ENCODE measurements at places on chromosomes 6 and 20.

DNA sequence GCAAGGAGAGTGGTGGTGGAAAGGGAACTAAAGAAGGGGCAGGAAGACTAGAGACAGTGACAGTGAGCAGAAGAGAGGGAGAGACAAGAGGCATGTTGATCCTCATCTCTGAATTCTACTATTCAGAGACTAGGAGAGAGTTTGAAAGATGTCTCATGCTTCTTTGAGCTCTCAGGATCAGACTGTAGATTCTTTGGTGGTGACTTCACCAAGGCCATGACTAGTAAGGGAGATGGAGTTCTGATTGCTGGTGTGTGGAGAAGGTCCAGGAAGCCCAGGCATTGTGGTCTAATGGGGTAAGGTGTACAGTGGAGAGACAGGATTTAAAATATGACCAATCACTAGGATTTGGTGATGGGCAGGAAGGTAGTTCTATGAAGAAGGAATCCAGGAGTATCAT lies 713 bp downstream of the WFDC9 start:
- DNase-seq: no peak

DNA sequence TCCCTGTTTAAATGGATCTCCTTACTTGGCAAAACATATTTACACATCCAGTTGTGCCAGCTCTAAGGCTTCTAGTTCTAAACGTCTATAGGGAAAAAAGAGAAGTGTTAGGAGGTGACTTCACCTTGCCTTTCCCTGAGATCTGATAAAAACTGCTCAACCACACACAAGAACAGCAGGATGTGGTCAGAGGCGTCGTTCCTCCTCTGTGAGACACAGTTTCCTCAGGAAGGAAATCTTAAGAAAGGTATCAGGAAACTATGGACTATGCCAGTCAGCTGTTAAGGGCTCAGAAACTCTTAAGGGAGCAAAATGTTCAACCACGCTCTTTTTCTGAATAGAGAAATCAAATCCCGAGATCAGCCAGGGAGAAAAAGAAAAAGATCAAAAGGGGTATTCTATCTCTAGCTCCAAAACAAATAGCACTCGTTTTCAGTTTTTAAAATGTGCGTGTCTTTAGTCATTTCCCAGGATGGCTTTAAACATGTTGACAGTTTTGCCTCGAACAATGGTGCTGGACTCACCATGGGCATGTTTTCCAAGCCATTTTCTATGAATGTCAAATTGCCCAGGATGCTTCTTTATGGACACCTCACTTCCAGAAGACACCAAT lies 154.5 kb downstream of the HACE1 start:
- DNase-seq: peak; percentile 62

DNA sequence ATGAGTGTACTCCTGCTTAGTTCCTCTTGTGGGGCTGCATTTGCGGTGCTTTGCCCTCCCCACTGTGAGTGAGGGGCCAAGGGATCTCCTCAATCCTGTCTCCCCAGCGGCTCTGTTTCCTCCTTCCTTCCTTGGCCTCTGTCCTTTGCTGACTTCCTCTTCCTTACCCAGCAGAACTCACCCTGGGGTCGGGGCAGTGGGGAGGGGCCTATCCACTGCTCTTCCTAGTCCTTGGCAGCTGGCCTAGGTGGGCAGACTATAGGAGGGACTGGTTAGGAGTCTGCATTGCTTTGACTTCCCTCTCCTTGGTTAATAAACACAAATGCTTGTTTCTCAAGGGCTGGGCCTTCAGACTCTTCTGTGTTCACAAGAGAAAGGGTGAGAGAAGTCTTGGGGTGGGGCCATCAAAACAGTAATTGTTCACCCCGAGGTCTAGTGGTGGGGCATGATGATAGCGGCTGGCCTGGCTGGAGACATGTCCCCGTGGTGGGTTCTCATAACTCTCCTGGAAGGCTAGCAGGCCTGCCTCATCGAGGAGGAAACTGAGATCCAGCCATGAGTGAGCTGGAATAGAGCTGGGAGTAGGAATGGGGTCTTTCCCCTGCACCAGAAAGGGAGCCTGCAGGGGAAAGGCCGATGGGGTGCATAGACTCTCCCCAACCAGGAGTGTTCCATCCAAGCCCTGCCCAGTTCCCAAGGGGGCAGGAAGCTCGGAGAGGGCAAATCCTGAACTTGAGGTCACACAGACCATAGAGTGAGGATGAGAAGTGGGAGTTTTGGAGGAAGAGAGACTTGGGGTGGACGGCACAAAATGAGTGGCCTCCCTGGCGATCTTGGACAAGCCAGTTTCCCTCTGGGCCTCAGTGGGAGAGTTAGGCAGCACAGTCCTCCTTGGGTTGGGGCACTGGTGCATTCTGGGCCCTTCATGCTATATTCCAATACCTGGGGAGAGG lies 12.7 kb downstream of the FAM110A start:
- no peak for DNase-seq

- DNase-seq: no peak
These were observed 609.8 kb downstream of the RFPL4B start for GRCh38 chr6:112956696-112957535.

- DNase-seq: no peak
These were observed 77.6 kb downstream of the HIVEP2 start for GRCh38 chr6:142867355-142867801.

GRCh38 chr6:44439270-44440045 lies 52.0 kb downstream of the CDC5L start:
- no peak for DNase-seq

GRCh38 chr6:147099974-147100373 lies 104.2 kb upstream of the STXBP5 start:
- no peak for DNase-seq

DNA sequence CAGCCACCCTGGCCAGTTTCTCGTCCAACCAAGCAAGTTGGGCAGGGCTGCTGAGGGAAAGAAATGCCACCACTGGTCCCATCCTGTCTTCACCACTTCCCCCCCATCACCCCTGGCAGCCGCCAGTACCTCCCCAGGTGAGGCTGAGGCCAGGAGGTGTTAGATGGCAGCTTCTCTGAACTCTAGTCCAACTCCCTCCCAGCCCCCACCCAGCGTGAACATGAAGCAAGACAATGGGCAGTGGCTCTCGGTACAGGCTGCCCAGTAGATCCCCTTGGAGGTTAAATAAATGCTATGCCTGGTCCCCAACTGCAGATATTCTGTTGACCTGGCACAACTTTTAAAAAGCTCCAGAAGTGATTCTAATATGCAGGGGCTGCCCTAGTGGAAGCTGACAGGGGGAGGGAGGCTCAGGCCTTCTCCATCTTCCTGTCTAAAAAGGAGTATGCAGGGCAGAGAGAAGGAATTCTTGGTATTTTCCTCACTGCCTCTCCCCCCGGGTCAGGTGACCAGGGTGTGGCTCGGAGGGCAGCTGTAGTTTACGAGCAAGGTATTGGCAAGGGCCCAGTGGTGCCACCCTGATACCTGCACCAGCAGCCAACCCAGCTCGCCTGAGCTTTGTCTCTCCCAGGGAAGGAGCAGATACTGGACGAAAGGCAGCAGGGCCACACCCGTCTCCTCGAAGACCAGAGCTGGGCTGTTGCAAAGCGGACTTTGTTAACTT lies 25.7 kb downstream of the KCNK5 start:
- no peak for DNase-seq

GRCh38 chr6:32752580-32752979 lies 10.8 kb downstream of the HLA-DQB2 start:
- DNase-seq: no peak

DNA sequence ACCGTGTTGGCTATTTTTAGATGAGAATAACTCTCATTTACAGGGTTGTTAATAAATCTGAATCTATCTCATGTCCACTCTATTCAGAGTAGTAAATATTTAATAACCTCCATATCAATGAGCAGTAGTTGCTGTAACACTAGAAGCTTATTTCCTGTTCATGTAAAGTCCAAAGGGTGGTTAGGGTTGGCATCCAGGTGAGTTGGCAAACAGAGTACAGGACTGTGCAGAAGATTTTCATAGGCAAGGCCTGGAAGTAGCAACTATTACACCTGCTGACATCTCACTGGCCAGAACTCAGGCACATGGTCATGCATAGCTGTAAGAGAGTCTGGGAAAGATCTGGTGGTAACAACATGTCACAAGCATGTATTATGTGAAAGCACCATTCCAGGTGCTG lies 147.5 kb downstream of the PHF3 start:
- no peak for DNase-seq

DNA sequence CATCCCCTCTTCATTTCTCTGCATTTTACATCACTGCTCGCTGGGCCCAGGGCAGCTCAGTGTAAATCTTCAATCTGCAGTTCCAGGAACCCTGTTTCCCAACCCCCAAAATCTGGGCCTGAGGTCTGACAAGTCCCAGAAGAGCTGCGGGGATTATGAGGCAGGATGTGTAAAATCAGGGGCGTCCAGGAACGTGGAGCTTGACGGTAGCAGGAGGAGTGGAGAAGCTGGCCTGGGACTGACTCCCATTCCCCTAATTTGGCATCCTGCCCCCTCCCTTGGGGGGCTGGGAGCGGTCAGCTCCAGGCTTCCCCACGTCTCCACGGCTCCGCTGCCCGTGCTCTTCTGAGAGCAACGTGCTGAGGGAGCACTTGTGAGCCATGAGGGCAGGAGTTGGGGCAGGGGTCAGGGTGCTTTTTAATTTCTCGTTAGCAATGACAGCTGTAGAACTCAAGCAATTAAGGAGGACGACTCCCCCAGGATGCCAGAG lies 23.4 kb upstream of the VEGFA start:
- no peak for DNase-seq

- no peak for DNase-seq
These were observed 4.9 kb downstream of the PLCG1 start for GRCh38 chr20:41142245-41142644.

- no peak for DNase-seq
These were observed 80.2 kb downstream of the FAM50B start for GRCh38 chr6:3929281-3929798.

DNA sequence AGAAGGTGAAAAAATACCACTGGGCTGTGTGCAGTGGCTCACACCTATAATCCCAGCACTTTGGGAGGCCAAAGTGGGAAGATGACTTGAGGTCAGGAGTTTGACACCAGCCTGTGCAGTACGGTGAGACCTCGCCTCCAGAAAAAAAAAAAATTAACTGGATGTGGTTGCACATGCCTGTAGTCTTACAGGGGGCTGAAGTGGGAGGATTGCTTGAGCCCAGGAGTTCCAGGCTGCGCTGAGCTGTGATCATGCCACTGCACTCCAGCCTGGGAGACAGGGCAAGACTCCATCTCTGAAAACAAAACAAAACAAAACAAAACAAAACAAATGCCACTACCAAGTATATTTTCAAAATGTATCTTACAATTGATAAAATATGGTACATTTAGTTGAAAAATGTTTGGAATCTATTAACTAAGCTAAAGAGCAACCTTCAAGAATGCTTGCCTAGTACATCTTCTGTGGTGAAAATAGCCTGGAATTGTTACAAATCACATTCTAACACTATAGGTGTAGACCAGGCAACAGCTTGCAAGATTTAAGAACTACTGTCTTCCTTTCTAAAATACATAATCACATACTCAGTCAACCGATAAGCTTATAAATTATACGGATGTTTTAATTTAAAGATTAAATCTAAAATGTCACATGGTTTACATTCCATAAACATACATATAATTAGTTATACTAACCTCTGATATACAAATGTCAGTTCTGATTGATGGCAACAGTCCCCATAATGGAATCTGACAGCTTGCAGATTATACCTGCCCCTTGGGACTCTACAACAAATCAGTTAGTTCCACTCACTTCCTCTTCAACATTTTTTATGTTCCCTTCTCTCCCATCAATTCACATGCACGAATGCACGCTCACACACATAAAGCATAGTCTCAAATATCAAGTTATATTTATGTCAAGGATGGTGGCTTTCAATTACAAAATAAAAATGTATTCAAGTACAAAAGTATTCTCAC lies 150.8 kb downstream of the ASCC3 start:
- no peak for DNase-seq

GRCh38 chr20:47459344-47460073 lies 42.2 kb upstream of the NCOA3 start:
- DNase-seq: no peak

DNA sequence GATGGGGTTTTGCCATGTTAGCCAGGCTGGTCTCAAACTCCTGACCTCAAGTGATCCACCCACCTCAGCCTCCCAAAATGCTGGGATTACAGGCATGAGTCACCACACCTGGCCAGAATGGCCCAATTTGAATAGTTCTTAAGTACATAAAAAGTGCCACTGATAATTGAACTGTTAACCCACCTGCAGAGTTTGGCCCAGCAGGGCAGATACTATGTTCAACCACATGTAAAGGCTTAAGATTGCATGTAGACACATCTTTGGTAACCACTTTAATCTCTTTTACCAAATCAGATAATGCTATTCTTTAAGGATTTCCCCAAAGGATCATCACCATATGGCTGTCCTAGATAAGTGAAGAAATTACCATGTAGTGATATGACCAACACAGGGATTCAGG lies 21.3 kb upstream of the SGK1 start:
- no peak for DNase-seq

DNA sequence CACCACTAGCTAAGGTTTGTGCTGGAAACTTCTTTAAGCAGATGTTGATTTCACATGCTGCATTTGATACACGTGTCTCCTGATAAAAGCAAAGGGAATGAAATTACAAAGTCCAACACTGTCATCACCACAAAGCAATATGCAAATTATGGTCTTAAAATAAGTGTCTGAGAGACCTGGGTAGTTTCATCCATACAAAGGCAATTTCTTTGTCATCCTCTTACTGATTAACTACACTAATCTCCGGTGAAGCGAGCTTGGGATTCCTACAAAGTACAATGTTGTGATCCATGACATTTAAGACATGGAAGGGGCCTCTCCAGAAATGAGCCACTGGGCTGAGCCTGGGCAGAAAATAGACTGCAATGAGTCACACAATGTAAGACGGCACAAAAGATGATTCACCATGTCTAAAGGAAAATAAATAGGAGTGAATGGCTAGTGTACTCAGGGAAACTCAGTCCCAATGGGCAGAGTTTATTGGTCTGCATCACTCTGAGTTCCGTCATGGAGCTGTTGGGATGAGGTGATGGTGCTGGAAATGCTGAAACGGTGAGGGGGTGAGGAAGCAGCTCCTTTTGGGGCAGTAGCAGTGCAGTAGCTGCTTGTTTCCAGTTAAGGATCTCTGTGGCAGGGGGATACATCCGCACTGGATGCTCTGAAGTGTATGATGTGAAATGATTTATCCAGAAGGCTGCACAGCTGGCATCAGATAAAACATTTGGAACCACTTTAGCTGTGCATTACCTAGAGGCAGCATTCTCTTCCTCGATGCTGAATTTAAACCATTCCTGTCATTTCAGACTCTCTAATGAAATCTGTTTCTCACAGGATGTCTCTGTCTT lies 103.3 kb downstream of the IBTK start:
- no peak for DNase-seq

DNA sequence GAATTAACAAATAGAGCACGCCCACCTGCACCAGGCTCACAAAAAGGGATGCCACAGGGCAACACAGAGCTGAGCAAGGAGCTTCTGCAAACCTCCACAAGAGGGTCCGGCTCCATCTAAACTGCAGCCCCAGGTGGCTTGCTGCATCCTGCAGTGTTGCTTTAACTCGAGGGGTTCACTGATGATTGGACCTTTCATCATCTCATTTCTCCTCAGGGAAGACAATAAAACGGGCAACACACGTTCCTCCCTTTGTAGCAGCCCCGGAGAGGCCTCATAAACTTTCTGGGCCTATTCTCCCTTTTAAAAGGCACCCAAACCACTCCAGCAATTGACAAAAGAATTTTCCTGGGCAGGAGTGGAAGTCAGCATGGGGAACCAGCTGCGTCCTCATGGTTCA lies 161.5 kb upstream of the CDH4 start:
- no peak for DNase-seq

All from central memory CD4-positive, alpha-beta T cell (primary cell).